Gastroesophageal sphincter (tissue), 4 donors: ENCODE measurements at places on chromosomes 7 and 10. TPM values are rescaled to one million over a fixed set of nuclear protein-coding genes. Genes with fewer than 3 reads are reported as not detected.

DNA sequence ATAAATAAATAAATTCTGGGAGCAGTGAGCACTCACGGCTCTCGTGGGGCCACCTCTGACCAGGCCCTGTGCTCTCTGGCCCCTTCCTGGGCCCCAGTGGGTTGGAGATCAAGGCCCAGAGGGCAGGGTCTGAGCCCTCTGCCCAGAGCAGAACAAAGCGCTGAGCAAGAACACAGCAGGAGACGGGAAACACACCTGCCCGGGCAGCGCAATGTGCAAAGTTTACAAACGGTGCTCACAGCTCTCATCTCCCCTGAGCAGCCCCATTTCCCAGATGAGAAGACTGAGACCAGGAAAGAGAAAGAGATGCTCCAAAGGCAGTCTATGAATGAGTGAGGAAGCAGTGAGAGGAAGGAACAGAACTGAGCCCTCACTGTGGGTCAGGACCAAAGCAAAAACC is 3.0 kb downstream of the METTL27 start:
- ATAC-seq: no peak
- no peak overlapping the region for H3K4me3 ChIP-seq
- peaks cover 6% of the 10 kb centered on the region for H3K27me3 ChIP-seq

DNA sequence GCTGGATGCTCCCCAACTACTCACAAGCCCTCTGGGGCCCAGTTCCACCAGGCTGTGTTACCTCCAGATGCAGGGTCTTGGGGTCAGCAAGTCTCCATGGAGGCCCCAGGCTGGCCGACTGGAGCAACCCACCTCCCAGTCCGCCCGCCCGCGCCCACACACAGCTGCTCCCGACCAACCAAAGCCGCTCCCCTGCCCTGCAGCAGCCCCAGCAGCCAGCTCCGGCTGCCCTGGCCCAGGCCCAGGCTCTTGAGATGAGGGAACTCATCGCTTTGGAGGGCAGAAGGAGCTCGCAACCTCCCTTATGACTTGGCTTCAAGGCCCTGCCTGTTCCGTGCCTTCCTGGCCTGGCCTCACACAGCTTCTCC is 47.2 kb downstream of the LRRC20 start:
- H3K27ac ChIP-seq: no peak overlapping the region
- no peaks in the 10 kb centered on the region for H3K27me3 ChIP-seq
- H3K4me3 ChIP-seq: no peak overlapping the region
- H3K4me1 ChIP-seq: peaks cover 13% of the 10 kb centered on the region

GRCh38 chr7:90311175-90311574 is 9.9 kb downstream of the FAM237B start:
- H3K36me3 ChIP-seq: peaks cover 48% of the 10 kb centered on the region
- H3K27me3 ChIP-seq: no peaks in the 10 kb centered on the region
- ATAC-seq: no peak
- H3K4me3 ChIP-seq: no peak overlapping the region
- H3K4me1 ChIP-seq: no peaks in the 10 kb centered on the region

DNA sequence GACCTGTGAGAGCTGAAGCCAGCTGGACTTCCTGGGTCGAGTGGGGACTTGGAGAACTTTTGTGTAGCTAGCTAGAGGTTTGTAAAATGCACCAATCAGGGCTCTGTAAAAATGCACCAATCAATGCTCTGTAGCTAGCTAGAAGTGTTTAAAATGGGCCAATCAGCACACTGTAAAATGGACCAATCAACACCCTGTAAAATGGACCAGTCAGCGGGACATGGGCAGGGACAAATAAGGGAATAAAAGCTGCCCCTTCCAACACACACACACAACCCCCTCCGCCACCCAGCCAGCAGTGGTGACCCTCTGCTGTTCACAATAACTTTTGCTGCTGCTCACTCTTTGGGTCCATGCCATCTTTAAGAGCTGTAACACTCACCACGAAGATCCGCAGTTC is 7.1 kb downstream of the ZNF511 start:
- H3K27ac ChIP-seq: no peak overlapping the region
- ATAC-seq: no peak
- peaks cover 12% of the 10 kb centered on the region for H3K4me1 ChIP-seq

GRCh38 chr7:151518105-151518946 is 1.4 kb downstream of the RHEB start:
- peak overlapping the region; percentile 98 for H3K4me3 ChIP-seq
- H3K27ac ChIP-seq: peak overlapping the region; percentile 100
- no peak for ATAC-seq
- H3K27me3 ChIP-seq: no peaks in the 10 kb centered on the region

GRCh38 chr10:33703501-33704213 is 369.2 kb upstream of the NRP1 start:
- H3K27me3 ChIP-seq: no peaks in the 10 kb centered on the region
- H3K36me3 ChIP-seq: no peaks in the 10 kb centered on the region
- no peak overlapping the region for H3K27ac ChIP-seq
- no peak overlapping the region for H3K4me3 ChIP-seq
- ATAC-seq: no peak

The SAMD9L gene
- total RNA-seq: 4.4 TPM
